ENCODE measurements at places on chromosomes 6 and 20.

DNA sequence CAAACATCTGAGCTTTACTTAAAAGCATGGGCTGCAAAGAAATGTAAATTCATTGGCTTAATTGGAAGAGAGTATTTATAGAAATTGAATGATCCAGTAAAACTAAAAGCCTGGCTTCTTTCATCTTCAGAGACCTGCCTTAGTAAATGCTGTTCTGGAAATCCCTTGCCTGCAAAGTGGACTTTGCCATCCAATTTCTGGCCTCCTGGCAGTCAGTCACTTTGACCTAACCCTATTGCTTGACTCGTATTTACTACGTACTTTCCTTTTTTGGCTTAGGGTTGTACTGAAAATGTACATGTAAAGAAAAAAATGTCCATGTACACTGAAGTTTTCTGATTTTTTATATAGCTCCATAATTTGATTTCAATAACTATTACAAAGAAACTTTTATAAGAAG lies 47.1 kb downstream of the E2F3 start:
- no peak for DNase-seq

- no peak for DNase-seq
These were observed 1.4 kb downstream of the NNAT start for GRCh38 chr20:37522260-37523011.

GRCh38 chr20:35432430-35432735 lies 5.6 kb downstream of the GDF5 start:
- no peak for DNase-seq

GRCh38 chr6:15001326-15001910 lies 244.5 kb upstream of the JARID2 start:
- DNase-seq, result no peak

DNA sequence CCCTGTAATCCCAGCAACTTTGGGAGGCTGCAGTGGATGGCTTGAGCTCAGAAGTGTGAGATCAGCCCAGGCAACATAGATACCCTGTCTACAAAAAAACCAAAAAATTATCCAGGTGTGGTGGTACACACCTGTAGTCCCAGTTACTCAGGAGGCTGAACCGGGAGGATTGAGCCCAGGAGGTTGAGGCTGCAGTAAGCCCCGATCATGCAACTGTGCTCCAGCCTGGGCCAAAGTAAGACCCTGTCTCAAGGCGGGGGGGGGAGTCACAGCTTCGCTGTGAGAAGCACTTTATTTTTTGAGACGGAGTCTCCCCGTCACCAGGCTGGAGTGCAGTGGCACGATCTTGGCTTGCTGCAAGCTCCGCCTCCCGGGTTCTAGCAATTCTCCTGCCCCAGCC lies 54.2 kb downstream of the EZR start:
- DNase-seq, result no peak

DNA sequence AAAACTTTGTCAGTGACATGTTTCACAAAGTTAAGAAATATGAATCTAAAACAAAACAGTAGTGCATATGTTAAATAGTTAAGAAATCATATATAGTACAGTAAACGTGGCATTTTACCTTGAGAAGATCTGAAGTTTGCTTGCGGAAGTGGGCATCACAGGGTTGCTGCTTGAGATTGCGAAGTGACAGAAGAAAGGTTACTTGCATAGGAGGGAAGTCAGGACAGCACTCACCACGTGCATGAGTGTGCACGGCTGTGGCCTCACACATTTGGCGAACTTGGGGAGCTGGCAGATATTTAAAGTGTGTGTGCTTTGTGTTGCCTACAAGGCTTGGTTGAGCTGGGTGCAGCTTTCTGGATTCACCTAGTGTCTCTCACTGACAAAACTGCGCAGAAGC lies 431.5 kb upstream of the ARID1B start:
- no peak for DNase-seq

DNA sequence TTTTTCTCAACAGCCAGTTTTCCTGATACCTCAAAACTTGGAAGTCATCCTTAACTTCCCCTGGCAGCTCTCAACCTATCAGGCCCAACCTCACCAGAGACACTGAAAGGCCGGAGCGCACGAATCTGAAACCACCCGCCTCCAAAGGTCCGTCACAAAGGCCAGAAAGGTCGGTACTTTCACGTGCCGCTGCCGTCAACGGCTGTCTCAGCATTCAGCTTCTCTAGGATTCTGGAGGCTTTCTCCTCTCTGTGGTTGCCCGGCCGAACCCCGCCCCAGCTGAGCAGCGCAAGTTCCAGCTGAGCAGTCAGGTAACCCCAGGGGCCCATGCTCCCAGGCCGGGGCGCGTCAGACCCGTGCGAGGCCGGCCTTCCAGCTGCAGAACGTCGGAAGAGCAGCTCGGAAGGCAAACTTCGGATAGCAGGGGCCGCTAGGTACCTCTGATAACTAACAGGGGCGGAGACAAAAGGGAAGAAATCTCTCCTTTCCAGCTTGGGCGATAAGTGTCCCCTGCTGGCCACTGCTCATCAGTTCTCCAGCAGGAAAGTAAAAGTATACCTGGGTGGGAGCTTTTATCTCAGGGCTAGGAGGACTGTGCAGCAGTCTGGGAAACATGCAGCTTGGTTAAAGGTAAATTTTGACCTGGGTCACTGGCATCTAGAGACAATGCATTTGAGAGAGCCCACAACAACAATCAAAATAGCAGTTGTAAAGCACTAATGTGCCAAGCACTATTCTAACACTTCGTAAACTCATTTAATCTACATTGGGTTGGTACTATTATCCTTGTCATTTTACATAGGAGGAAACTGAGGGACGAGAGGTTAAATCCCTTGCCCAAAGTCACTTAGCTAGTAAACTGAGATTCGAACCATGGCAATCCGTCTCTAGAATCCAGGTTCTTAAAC lies 16.1 kb downstream of the ZSCAN12 start:
- DNase-seq, result peak; percentile 91

DNA sequence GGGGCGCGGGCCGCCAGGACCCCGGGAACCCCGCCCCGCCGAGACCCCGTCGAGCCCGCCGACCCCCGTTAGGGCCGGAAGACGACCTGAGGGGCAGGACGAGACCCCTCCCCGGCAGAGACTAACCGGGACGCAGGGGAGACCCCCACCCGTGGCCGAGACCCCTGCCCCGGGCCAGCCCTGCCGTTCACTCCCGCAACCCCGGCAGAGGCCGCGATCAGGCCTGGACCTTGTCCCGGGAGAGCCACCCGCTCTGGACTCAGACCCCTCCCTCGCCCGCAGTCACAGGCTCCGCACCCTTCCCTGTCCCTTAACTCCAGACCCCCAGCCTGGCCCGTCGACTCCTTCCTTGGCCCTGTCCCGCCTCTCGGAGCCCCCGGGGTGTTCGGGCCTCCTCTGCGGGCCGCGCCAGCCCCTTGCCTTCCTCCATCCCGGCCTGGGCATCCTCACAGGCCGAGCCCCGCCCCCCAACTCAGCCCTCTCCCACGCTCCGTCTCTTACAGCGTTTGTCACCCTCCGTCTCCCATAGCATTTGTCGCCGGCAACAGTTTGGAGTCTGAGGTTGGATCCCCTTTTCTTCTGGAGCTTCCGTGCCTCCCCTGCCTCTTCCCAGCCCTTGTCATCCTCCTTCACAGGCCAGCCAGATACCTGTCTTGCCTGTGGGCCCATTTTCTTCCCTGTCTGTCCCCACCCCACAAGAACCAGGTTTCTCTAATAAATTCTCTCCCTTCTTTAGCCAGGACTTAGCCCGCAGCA lies 569 bp downstream of the TCEA2 start:
- no peak for DNase-seq

DNA sequence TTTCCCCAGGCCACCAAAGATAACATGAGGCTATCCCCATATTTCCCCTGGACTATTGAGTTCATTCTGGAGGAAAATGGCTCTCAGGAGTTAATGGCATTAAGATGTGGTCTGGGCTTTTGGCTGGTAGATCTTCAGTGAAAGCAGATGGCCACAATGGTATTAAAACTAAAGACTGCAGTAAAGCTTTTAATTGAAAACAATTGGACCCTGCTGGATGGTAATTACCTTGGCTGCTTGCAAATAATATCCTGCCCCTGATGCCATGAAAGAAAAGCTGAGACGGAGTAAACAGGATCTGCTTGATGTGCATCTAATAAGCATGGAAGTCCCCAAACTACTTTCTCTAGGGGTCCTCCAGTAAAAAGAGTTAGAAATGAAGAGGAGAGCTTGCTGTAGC lies 255.8 kb downstream of the QKI start:
- no peak for DNase-seq

GRCh38 chr6:35166116-35166515 lies 25.0 kb upstream of the TCP11 start:
- no peak for DNase-seq

DNA sequence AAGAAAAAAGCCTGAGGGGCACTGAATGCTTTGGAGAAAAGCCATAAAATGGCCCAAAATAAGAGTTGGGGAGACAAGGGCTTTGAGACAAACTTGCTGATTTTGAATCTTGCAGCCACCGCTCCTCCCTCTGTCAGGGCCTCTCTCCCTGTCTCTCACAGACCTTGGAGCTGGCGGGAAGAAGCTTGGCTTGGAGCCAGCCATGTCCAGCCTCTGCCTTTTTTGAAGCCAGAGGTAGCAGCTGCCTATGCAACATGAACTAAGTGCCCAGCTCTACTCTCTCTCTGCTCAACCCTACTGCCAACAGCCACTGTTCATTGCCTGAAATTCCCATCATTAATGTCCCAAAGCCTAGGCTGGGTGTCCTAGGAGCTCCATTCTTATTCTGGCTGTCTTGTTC lies 63.7 kb upstream of the CTNNBL1 start:
- DNase-seq, result no peak

DNA sequence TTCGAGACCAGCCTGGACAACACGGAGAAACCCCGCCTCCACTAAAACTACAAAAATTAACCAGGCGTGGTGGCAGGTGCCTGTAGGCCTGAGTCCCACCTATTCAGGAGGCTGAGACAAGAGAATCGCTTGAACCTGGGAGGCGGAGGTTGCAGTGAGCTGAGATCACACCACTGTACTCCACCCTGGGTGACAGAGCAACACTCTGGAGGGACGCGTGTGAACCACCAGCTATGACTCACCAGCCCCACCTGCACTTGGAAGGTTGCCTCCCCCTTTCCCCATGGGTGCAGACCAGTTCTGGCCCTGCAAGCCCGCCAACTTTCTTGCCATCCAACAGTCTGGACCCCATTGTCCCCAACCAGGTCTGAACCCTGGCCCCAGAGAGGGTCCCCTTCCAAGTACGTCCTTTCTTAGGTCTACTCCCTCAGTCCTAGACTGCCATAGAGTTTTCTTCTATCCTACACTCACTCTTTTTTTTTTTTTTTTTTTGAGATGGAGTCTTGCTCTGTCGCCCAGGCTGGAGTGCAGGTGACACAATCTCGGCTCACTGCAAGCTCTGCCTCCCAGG lies 29.2 kb downstream of the ATP9A start:
- no peak for DNase-seq

- DNase-seq, result no peak
These were observed 51.8 kb downstream of the ELOVL4 start for GRCh38 chr6:79895382-79896074.

- peak; percentile 35 for DNase-seq
These were observed 31.3 kb downstream of the KCNK15 start for GRCh38 chr20:44776980-44777379.

DNA sequence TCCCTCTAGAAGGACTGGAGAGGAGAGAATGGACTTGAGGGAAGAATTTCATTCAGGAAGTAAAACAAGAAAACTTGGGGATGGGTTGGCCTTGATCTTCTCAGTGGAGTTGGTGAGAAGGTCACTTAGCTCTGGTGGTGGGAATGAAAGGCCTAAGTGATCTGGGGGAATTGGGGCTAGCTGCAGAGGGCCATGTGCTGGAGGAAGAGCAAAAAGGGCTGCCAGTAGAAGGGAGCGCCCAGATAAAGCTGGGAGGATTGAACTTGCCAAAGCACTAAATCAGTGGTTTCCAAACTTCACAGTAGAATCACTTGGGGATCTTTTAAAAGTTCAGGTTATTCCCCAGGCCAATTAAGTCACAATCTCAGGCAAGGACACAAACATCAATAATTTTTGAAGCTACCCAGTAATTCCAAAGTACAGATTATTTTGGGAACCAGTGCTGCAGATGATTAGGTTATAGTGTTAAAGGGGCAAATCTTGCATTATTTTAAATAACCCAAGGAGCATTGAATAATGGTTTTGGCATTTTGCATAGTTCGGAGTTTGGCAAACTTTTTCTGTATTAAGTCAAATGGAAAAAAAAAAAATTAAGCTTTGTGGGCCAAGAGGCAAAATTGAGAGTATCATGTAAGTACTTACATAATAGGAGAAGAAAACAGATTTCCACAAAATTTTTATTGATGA lies 36.5 kb upstream of the RFPL4B start:
- no peak for DNase-seq

DNA sequence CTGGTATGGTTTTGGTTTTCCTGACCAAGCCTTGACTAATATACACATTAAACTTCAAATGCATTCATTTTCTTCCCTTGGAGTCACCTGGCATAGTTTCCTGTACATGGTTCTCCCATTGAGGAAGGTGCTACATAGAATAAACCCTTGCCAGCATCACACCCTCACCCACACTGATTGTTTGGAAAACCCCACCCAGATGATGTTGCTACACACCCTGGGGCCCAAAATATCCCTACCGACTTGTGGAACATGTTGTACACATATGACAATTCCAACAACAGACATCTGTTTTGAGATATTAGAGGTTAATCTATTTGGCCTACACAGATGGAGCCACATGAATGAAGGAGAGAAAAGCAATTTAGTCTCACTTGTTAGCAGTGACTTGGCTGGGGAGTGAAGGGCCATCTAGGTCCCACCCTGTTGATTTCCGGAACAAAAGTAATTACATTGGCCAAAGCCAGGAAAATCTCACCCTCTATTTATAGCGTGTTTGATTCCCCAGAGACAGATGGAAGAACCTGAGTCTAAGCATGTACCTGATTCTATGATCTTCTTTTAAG lies 606.0 kb upstream of the BTBD3 start:
- no peak for DNase-seq

DNA sequence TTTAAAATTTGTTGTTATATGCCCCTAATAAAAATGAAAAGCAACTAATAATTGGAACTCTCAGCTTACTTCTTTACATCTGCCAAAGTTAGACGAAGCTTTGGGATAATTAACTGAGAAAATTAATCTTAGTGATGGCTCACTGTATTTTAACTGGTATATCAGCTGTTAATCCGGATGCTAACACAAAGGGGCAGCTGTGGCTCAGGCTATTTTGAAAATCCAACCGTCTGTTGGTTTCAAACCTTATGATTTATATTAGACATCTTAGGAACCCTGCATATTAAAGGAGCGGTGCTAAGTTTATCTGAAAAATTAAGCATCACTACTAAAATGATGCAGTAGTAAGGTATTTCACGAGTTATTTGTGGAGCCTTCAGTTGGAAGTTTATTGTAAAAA lies 96.6 kb downstream of the AKAP7 start:
- DNase-seq, result no peak

Data from MM.1S (cell line).